ENCODE measurements at places on chromosomes 1 and 21.

GRCh38 chr1:184618851-184619250 lies 135.8 kb downstream of the EDEM3 start:
- DNase-seq, result no peak

DNA sequence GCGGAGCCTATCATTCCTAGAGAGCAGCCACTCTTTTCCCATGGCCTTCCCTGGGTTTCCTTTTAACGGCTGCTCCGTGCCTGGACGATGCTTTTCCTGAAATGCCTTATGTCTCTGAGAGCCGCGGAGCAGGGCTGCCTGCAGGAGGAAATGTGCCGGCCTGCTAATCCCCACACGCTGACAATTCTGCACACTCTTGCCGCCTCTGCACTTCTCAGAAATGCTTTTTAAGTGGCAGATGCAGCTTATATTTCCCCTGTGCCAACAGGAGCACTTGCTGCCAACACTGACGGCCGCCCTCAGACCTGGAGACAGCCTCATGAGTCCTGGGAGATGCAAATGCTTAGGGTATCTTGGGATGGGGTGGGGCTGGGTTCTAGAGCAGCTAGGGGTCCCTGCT lies 253.2 kb downstream of the GRIK3 start:
- no peak for DNase-seq

DNA sequence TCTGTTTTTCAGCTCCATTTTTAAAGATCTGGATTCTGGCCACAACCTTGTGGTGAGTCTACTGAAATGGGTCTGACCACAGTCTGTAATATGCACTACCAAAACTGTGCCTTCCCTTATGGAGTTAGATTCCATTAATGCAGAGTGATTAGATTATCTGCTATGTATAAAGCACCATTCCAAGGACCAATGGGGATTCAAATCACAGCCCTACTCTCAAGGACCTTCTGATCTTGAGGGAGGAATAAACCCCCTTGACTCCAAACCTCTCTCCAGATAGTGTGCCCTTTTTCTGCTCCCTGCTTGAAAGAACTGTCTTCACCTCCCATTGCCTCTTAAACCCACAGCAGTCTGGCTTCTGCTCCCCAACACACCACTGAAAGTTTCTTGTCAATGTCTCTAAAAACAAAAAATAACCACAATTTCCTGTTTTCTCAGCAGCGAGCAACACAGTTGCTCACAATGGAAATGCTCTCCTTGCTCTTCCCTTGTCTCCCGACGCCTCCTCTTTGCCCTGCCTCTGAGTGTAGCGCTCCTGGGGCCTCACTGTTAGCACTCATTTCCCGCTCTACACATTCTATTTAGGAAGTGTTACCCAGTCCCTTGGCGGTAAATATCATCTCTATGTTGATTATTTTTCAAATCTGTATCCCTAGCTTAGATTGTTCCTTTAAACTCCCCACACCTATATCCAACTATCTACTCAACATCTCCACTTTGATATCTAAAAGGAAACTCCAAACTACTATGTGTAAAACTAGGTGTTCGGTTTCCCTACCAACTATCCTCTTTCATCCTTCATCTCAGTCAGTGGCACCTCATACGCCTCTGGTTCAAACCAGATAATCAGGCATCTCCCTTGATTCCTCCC lies 13.6 kb downstream of the PCNX2 start:
- DNase-seq, result peak; percentile 22

DNA sequence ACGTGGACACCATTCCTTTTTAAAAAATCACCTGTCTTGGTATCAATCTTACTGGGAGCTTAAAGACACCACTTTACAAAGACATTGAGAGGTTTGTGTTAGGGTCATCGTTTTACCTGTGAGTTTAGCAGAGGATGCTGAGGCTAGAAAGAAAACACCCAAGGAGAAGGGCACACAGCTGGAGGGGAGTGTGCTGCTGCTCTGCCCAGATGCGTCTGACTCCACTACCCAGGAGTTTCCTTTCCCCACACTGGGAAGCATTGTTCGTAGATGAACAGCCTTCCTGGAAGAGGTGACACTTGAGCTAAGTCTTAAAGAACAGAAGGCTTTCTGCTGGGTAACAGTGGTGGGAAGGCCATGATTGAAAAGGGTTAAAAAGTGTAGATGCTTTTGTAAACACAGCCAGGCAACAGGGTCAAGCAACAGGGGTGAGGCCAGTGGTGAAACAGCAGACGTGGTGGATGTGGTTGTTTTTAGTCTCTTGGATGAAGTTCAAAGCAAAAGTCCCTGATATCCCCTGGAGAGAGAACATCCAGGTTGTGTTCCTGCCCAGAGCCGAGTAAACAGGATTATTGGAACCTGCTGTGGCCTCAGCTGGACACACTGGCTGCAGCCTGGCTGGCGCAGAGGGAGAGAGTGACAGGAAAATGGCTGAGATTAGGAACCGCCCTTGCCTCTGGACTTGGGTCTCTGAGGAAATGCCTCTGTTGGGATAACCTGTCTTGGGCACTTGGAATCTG lies 198.6 kb upstream of the JUN start:
- no peak for DNase-seq

- no peak for DNase-seq
Observed at GRCh38 chr1:220680085-220680687, 10.0 kb upstream of the C1orf115 start.

DNA sequence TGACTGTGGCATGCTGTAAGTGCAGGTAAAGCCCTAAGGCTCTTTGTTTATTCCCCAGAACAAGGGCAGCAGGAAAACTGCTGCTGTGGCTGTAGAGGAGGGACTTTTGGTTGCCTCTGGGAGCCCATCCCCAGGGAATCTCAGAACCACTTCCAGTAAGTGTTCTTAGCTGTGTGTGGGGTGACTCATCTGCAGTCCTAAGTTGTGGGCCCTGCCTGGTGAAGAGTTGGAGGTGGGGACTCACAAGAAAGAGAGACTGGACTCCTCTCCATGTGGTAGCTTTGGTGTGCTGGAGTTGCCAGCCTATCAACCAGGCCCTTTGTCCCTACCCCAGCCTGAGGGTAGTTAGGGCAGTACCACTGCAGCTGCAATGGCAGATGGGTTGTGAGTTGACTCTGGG lies 24.0 kb upstream of the DENND1B start:
- no peak for DNase-seq

DNA sequence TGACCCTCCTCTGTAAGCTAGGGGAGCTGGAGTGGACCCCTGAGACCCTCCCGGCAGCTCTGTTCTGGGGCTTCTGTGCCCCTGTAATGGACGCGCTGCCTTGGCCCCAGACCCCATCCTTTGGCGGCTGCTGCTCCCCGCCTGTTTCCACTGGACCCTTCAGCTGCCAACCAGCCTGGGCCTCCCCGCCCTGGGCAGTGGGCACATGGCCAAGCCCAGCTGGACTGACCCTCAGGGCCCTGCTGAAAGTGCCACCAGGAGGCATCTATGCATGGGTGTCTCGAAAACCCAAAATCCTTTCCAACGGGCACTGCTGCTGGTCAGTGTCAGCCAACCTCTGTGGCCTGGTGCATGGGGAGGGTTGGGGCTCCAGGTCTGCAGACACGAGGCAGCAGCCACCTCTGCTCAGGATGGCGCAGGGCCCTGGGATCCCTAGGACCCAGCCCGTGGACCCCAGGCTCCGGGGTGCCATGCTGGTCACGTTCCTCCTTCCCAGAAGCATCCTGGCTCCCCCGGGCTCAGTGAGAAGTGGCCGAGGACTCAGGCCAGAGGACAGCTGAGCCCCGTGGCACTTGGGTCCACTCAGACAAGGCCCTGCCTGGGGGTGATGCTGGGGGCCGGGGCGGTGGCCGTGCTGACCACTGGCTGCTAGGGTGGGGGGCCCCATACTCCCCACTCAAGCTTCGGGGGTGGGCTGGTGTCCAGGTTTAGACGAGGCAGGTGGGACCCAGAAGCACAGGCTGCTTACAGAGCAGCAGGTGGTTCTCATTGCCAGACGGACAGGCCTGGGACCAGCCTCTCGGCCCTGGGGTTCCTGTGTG lies 46.9 kb downstream of the SLX9 start:
- DNase-seq, result no peak

DNA sequence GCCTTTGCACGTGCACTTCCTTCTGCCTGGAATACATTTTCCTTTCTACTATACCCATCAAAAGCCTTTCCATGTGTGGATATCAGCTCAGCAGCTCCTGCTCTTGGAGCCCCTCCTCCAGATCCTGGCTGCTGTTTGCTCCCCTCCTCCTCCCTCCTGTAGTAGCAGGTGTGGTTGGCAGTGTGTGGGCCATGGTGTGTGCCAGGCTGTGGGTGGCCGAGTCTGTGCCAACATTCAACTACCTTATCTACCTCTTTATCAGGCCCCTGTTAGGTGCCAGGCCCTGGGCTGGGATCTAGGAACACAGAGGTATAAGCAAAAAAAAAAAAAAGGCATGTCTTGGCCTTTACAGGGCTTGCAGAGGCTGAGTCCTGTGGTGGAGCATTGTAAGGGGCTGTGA lies 180.6 kb upstream of the JUN start:
- DNase-seq, result no peak

- DNase-seq, result no peak
Observed at GRCh38 chr1:74053407-74053806, 144.6 kb downstream of the LRRIQ3 start.

- no peak for DNase-seq
Observed at GRCh38 chr1:218242171-218242570, 42.9 kb upstream of the RRP15 start.

- no peak for DNase-seq
Observed at GRCh38 chr1:87325982-87326738, 2.5 kb upstream of the LMO4 start.

- DNase-seq, result no peak
Observed at GRCh38 chr1:59541161-59541560, 244.3 kb downstream of the FGGY start.

DNA sequence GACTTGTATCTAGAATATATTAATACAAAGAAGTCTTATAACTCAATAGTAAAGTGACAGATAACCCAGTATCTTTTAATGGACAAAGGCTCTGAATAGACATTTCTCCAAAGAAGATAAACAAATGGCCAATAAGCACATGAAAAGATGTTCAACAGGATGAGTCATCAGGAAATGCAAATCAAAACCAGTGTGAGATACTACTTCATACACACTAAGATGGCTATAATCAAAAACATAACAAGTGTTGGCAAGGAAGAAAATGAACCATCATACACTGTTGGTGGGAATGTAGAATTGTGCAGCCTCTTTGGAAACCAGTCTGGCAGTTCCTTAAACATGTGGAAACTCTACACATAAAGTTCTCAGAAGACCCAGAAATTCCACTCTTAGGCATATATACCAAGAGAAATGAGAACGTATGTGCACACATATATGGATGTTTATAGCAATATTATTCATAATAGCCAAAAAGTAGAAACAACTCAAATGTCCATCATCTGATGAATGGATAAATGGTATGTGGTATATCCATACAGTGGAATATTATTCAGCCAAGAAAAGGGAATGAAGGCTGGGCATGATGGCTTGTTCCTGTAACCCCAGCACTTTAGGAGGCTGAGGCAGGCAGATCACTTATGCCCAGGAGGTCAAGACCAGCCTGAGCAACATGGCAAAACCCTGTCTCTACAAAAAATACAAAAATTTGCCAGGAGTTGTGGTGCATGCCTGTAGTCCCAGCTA lies 9.9 kb upstream of the MPL start:
- DNase-seq, result no peak

- peak; percentile 69 for DNase-seq
Observed at GRCh38 chr1:151457911-151458801, 1.1 kb downstream of the POGZ start.

DNA sequence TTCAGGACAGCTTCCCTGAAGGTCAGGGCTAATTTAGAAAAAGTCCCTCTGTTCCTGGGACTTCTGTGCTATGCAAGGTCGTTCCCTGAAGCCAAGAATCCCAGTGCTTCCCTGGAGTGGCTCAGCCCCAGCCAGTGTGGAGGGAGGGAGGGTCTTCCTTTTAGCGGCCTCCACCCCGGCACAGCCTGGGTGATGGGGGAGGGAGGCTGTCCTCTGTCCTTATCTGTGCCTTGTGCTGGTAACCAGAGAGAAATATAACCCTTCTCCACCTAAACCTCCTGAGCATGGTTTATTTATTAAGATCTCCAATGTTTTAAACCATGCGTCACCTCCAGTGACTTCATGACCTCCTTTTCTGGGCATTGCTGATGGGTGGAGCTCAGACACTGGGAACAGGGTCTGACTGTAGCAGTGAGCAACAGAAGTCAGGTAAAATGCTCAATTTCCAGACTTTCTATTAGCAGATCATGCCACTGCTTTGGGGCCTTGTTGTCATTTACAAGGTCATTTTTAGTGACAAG lies 157.1 kb downstream of the DSCAM start:
- DNase-seq, result no peak

DNA sequence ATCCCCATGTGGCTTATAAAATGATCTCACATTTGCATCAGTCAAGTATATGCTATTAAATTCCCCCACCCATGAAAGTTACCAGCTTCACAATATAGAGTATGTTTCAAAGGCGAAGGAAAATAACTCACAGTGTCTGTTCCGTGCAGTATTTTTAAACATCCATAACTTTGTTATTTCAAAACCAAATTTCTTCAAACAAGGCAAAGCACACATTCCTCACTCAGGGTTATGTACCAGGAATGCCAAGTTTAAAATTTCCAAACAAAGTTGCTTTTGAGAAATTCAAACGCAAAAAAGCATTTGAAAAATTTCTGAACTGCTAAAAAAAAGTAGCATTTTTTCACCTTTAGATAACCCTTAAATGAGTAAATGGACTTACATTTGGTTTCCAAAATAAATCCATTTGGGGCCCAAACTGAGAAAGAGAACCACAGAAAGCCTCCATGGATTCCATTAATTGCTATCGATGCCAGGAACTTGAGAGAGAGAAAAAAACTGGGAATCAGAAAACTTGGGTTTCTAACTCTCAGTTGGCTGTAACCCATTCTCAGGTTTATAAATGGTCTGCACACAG lies 149.5 kb downstream of the SLC30A10 start:
- DNase-seq, result no peak

DNA sequence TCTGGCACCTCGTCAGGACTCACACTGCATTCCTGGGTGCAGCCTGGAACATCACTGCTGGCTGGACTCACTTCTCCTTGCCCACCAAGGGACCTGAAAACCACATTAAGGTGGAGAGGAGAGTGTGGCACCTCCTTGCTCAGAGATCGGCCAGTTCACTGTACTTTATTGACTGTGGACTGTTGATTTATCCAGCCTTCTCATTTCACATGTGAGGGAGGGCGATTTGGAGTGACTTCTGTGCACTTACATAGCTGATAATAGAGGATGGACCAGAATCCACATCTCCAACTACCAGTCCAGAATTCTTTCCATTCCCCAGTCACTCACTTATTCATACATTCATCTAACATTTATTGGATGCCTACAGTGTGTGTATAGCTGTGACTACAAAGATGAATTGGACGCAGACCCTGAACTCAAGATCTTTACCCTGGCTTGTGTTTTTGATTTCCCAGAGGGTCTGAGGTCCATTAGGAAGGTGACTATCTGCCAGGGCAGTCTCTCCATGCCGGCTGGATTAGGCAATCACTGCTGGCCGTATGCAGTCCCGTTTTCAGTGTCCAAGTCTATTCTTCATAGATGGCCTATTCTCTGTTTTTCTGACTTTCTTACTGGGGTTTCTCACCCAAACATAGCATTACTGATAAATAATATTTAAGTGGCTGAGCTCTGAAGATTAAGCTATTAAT lies 233.5 kb upstream of the SGIP1 start:
- DNase-seq, result no peak
